ENCODE measurements at places on chromosomes 16 and 17. TPM values are rescaled to one million over a fixed set of nuclear protein-coding genes. Genes with fewer than 3 reads are reported as not detected.

ACSM2A gene
- not detected for total RNA-seq

CD79B gene
- total RNA-seq, result 0.92 TPM

HBZ gene
- 1.2 TPM for total RNA-seq

CCL11 gene
- total RNA-seq, result not detected

CSH1 gene
- not detected for total RNA-seq

EFCAB13 gene
- total RNA-seq, result 7.4 TPM

USP43 gene
- 5.1 TPM for total RNA-seq

HS3ST4 gene
- 8.3 TPM for total RNA-seq

CA5A gene
- total RNA-seq, result not detected

DPEP1 gene
- total RNA-seq, result 4.6 TPM

CTRL gene
- 1.8 TPM for total RNA-seq

PPP1R27 gene
- total RNA-seq, result not detected

SULT1A2 gene
- 0.69 TPM for total RNA-seq

WFIKKN2 gene
- 14.3 TPM for total RNA-seq

TAC4 gene
- not detected for total RNA-seq

TMED6 gene
- not detected for total RNA-seq

ZFPM1 gene
- total RNA-seq, result 1.4 TPM

PMM2 gene
- 8.1 TPM for total RNA-seq

GPRC5C gene
- 9.9 TPM for total RNA-seq

KCNAB3 gene
- 3.7 TPM for total RNA-seq

ABCC12 gene
- total RNA-seq, result 0.46 TPM

AGRP gene
- not detected for total RNA-seq

HOXB3 gene
- not detected for total RNA-seq

TBC1D3B gene
- total RNA-seq, result 0.69 TPM

MEOX1 gene
- total RNA-seq, result not detected

STXBP4 gene
- 15.9 TPM for total RNA-seq

MT1F gene
- 1.8 TPM for total RNA-seq

CHAD gene
- 0.46 TPM for total RNA-seq

FAM171A2 gene
- 51.4 TPM for total RNA-seq

PLLP gene
- 3.9 TPM for total RNA-seq

KRT12 gene
- total RNA-seq, result not detected
